ENCODE measurements at places on chromosomes 7 and 10.

- no peak for DNase-seq
These were observed 997 bp upstream of the LDB1 start for GRCh38 chr10:102120991-102121738.

- no peak for DNase-seq
These were observed 426.3 kb upstream of the POT1 start for GRCh38 chr7:125355899-125356298.

GRCh38 chr7:364536-364935 lies 74.6 kb downstream of the FOXL3 start:
- DNase-seq, result no peak

DNA sequence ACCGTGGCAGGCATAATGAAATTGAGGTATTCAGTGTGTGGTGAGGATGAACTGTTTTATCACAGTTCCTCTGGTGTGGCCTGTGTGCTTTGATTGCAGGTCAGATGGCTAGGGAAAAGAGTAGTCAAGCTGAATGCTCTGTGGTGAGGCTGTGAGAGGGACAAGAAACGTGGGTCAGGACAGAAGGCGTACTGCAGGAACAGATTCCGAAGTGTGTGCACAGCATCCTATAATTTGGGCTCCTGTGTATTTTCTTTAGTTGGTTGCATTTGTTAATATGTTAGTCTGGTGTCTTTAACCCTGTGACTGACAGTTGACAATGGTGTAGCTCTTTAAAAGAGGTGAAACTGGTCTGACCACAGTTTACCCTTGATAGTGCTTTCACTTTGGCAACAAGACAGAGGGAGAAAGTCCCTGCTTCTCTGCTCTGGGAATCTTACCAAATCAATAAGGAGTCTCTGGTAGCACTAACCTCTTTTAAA lies 76.5 kb downstream of the AUTS2 start:
- no peak for DNase-seq

- DNase-seq, result no peak
These were observed 376.1 kb downstream of the PLXNA4 start for GRCh38 chr7:132200141-132200540.

DNA sequence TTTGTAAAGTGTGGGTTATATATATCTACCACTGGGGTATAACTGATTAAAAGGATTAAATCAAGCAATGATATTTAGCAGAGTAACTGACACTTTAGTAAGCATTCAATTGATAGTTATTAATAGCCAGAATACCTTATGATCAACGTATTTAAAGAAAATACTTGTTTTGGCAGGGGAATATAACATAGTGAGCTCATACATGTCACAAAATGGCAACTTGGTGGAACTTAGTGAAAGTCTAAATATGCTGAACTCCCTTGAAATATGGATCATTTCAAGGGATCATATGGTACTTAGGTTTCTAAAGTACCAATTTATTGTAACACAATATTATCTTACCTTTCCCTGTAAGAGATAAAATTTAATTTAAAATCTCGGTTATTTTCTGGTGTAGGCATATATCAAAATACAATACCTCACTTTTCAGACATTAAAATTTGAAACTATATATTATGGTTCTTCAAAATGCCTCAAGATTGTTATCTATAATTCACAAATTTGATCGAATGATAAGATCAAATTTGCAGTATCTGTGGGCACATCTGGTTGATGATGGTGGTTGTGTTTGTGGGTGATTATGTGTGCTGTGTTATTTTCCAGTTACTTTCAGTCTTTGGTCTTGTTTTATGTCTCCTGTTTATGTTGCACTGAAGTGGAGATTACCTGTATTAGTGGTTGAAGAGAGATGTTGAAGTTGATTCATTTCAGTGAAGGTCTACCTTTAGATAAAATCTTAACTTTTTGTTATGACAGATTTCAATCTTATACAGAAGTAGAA lies 5.2 kb downstream of the ARL4A start:
- DNase-seq, result no peak

- no peak for DNase-seq
These were observed 91.6 kb downstream of the KCNMA1 start for GRCh38 chr10:77546042-77546441.

- DNase-seq, result no peak
These were observed 424.6 kb upstream of the NFE2L3 start for GRCh38 chr7:25727446-25727845.

All from NCI-H2081 treated with DMSO at 0.1 percent for 48 hours (cell line).